ENCODE measurements at places on chromosomes 12 and 14.

DNA sequence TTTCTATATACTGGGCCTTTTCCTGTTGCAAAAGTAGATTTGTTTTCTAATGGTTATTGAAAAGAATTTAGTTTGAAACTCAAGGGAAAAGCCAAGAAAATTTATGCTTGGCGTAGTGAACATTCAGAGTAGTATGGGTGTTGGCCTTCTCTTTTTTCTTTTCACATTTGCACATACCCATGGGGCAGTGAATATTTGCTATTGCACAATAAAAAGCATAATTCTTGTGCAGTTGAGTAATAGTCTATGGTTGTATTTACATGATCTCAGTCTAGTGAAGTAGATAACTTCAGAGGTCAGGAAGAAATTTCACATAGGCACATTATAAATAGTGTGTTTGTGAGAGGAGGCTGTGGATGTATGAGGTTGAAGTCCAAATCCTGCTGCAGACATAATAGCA is 158.1 kb downstream of the FLRT2 start:
- peak; percentile 51 for DNase-seq

DNA sequence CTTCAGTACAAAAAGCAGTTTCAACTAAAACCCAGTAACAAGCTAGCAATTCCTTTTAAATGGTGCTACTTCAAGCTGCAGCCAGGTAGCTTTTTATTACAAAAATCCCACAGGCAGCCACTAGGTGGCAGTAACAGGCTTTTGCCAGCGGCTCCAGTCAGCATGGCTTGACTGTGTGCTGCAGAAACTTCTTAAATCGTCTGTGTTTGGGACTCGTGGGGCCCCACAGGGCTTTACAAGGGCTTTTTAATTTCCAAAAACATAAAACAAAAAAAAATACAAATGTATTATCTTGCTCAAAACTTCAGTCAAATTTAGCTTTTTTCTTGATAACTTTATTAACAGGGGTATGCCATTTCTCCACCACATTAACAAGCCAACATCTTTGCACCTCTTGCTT is 3.6 kb upstream of the CLEC4E start:
- peak; percentile 18 for DNase-seq

- DNase-seq, result no peak
Observed at GRCh38 chr12:1573960-1574864, 20.2 kb downstream of the FBXL14 start.

DNA sequence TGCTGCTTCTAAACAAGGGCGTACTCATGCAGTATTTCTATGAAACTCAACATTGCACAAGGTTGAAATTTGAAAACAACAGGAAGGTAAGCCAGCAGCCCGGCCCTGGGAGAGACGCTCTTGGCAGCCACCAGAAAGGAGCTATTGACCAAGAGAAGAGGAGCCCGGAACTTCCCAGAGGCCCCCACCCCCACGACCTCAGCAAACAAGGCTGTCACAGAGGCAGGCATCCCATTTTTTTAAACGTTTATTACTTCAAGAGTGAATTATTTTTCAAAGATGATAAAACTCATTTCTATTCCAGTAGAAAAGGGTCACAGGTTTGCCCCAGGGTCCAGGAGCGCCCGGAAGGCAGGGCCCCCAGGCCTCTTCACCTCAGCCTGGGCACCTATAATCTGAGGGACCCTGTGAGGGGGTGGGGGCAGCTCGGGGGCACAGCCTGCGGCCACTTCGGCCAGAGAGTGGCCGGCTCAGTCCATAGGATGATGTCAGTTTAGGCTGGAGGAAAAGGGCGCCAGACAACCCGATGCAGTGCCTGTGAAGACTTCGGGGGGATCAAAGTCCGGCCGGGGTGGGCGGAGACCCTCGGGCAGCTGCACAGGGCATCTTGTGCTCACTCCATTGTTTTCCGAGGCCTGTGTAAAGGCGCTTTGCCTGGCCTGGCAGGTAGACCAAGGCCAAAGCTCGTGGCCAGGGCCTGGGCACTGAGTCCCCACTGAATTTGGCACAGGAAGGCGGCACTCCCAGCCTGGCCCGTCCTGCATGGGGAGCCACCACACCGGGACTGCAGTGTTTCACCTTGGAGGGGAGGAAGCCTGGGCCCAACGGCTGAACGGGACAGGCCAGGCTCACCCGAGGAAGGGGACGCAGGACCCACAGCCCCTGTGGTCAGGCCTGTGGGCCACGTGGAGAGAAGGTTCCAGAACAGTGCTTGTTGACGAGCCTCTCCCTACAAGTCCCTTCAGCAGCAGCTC is 86.0 kb downstream of the SCARB1 start:
- DNase-seq, result no peak

DNA sequence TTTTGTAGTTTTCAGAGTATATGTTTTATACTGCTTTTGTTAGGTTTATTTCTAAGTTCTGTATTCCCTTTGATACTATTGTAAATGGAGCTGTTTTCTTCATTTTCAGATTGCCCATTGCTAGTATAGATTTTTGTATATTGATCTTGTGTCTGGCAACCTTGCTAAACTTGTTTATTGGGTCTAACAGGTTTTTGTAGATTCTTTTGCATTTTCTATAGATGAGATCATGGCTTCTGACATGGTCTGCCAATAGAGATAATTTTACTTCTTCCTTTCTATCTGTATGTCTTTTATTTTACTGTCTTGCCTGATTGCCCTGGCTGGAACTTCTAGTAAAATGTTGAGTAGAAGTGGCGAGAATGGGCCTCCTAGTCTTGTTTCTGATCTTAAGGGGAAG is 40.3 kb downstream of the ANKRD9 start:
- DNase-seq, result no peak

GRCh38 chr12:19238540-19238939 is 109.0 kb downstream of the PLEKHA5 start:
- no peak for DNase-seq

GRCh38 chr12:131250028-131250950 is 296.6 kb downstream of the ADGRD1 start:
- DNase-seq, result no peak

- DNase-seq, result no peak
Observed at GRCh38 chr14:67357969-67358354, 1.6 kb downstream of the ATP6V1D start.

DNA sequence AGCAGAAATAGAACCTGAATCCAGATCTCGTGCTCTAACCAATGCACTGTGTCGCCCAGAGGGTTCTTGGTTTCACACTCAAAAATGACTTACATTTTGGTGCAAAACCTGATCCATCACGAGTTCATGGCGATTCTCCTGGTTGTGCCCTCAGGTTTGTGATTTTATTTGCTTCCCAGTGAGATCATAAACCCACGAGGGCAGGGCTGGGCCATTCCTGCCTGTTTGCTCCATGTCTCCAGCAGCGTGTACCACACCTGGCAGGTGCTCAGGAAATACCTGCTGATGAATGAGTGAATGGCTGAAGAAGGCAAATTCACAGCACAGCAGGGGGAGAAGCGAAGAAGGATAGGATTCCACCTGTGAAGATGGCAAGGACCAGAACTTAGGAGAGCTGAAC is 9.4 kb downstream of the ACACB start:
- DNase-seq, result no peak

- no peak for DNase-seq
Observed at GRCh38 chr14:51862860-51863259, 2.4 kb downstream of the GNG2 start.

GRCh38 chr14:31118892-31119291 is 88.7 kb downstream of the HECTD1 start:
- DNase-seq, result no peak

DNA sequence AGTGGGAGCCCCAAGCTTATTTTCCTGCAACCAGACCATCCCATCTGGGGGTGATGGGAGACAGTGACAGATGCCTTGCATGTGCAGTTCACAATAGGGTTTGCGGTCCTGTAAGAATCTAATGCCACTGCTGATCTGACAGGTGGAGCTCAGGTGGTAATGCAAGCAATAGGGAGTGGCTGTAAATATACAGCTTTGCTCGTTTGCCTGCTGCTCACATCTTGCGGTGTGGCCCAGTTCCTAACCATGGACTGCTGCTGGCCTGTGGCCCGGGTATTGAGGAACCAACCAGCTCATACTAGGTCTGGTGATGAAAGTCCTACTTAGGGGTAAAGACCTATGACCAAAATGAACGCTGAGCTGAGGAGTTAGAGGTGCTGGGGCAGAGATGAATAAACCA is 36.1 kb upstream of the CCDC88C start:
- DNase-seq, result no peak

- DNase-seq, result peak; percentile 75
Observed at GRCh38 chr14:23071244-23071920, 14.1 kb upstream of the CDH24 start.

GRCh38 chr12:5184186-5184585 is 140.5 kb downstream of the KCNA5 start:
- no peak for DNase-seq

GRCh38 chr14:84112589-84112988 is 1417.4 kb upstream of the FLRT2 start:
- no peak for DNase-seq

GRCh38 chr14:94001016-94001415 is 3.9 kb downstream of the CCDC197 start:
- no peak for DNase-seq

DNA sequence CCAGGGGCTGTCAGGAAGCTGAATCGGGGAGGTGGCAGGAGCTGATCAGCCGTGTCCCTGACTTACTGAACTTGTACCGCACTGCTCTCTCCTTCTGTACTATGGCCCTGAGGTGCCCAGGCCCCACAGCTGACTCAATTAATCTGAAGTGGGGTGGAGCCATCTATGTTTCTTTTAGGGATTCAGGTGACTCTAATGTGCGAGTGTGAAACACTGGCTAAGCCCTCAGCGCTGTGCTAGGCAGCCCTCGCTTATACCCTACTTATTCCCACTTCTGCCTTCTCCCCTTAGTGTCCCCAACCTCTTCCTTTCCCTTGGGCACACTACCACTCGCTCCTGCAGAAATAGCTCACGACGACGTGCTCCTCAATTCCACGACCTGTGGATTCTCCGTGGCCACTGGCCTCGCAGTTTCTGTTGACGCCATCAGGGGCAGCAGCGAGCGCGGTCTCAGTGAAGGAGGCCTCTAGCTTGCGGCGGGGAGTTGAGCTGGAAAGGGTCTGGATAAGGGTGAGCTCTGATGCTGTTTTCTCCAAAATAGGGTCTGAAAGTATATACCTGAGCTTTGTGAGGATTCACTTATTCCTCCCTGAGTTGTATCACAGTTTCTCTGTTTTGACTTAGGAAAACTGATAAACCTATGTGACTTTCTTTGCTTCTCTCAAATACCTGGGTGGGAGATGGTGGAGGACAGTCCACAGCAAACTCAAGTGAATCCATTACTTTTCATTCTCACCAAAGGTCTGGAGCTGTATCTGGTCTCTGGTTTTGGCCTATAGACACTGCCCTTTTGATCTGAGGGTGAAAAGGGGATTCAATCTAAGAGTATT is 167.6 kb downstream of the SLC41A2 start:
- DNase-seq, result no peak

GRCh38 chr12:93441081-93441616 is 598 bp downstream of the UBE2N start:
- no peak for DNase-seq

- DNase-seq, result no peak
Observed at GRCh38 chr12:111691262-111691661, 5.4 kb downstream of the ACAD10 start.

DNA sequence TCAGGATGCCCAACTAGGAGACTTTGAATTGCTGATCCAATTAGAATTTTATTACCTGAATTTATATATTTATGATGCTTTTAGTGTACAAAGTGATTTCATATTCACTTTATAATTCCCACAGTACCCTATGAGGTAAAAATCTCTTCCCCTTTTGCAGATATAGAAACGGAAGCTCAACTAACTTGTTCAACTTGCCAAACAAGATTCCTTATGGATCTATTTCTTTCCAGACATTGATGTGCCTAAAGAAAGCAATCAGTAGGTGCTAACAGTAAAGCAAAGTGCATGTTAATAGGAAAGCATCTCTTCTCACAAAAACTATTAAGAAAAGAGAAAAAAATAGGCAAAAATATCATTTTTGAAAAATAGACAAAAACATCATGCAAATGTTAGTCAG is 65.9 kb upstream of the PPP1R12A start:
- no peak for DNase-seq

DNA sequence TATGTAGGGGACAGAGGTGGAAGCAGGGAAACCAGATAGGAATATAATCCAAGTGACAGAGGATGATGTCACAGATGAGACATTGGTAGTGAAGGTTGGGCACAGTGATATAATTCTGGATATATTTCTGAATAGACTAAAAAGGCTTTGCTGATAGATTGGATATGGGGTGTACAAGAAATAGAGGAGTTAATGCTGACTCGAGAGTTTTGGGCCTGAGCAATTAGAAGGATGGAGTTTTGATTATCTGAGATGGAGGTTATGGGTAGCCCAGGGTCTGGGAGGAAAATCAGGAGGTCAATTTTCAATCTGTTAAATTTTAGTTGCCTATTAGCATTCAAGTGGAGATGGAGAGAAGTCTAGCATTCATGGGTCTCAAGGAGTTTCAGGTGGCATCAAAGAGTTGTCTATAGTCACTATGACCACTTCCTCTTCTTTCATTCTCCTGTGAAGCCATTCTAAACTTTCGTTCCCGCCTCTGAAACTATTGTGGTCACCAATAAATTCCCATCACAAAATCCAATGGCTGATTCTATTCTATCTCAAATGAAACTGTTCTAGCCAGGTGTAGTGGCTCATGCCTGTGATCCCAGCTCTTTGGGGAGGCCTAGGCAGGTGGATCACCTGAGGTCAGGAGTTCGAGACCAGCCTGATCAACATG is 10.6 kb upstream of the ANO6 start:
- DNase-seq, result no peak

- no peak for DNase-seq
Observed at GRCh38 chr14:30221546-30221945, 293.9 kb upstream of the PRKD1 start.

DNA sequence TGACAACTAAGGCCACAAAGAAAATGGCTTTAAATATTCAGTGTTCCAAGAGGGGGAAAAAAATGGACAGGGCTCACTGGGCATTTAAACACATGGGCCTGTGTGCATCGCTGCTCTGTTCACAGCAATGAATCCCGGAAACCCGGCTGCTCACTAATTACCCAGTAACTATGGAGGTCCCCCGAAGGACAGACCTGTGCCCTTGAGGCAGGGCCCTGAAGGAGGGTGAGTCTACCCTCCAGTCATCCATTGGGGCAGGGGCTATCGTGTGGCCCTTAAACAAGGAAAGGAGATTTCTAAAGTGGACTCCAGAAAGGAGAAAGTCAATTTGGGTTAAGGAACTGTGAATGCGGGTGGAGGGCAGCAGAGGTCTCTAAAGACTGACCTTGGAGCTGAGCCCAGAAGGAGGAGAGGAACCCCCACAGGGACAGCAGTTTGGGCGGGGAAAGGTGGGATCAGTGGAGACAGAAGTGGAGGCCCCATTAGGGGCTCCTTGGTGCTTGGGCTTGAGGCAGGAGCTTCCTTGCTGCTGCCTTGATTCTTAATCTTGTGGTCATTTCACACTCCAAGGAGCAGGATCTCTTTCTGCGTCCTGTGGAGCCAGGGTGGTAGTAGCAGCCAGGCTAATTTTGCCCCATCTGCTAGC is 1.4 kb upstream of the CLMN start:
- no peak for DNase-seq

GRCh38 chr12:119399301-119399700 is 64.8 kb downstream of the CCDC60 start:
- no peak for DNase-seq

Measured in fibroblast of skin of left quadriceps (primary cell).